ENCODE measurements at places on chromosomes 3 and 15. TPM values are rescaled to one million over a fixed set of nuclear protein-coding genes. Genes with fewer than 3 reads are reported as not detected.
A peak's percentile ranks its signal among the peaks of the same experiment; 100 is the strongest.

Gene ARRDC4
- total RNA-seq, result 77.6 TPM

Gene AMT
- total RNA-seq, result 12.6 TPM

Gene CGGBP1
- 61.4 TPM for total RNA-seq

Gene EFHB
- total RNA-seq, result 1.0 TPM

Gene RCN2
- total RNA-seq, result 96.9 TPM

Gene SMCO1
- total RNA-seq, result not detected

Gene TRPM1
- total RNA-seq, result 0.62 TPM

Gene DNASE1L3
- total RNA-seq, result 0.18 TPM

Gene CCDC54
- total RNA-seq, result 0.24 TPM

Gene RTP3
- not detected for total RNA-seq

Gene TEX55
- total RNA-seq, result 0.46 TPM

Gene NR2F2
- 24.3 TPM for total RNA-seq

DNA sequence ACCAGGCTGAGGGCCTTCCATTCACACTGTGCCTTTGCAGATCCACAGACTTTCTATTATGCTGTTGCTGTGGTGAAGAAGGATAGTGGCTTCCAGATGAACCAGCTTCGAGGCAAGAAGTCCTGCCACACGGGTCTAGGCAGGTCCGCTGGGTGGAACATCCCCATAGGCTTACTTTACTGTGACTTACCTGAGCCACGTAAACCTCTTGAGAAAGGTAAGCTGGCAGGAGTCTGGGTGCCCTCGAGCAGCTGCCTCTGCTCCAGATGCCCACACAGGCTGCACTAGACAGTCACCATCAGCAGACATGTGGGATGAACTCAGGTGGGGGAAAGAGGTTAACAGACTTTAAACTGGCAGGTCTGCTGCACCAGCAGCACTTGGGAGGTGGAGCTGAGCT, 8.3 kb downstream of the TF start:
- no peak for ATAC-seq

DNA sequence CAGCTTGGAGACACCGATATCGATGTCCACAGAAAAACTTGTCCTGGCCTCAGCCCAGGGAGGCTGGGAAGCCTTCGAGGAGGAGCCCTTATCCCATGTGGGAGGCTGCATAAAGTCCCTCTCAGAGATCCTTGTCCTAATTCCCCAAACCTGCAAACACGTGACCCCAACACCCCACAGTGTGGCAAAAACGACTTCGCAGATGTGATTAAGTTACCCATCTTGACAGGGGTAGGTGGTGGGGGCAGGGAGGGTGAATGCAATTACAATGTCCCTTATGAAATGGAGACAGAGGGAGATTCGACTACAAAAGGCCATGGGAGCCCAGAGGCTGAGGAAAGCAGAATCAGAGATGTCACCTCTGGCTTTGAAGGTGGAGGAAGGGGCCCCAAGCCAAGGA, 2.3 kb upstream of the TLR9 start:
- ATAC-seq, result no peak

DNA sequence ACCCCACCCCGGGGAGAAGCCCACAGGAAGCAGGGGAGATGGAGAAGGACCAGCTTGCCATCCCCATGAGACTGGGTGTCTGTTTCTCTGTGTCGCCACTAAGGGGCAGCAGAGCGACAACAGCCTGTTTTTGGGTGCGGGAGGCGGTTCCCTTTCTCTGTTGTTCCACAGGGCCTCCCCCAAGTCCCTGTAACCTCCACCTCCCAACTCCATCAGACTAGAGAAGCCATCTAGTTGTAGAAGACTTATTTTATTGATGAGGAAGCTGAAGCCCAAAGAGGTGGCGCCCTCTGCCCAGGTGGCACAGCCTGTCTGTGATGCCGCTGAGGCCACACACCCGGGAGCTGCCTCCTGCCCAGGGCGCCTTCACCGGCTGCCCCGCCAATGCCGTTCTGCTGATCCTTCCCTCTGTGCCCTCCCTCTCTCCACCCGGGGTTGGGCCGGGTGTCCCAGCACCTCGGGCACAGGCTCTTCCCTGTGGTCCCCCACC, 3.9 kb upstream of the CCDC9B start:
- no peak for ATAC-seq

DNA sequence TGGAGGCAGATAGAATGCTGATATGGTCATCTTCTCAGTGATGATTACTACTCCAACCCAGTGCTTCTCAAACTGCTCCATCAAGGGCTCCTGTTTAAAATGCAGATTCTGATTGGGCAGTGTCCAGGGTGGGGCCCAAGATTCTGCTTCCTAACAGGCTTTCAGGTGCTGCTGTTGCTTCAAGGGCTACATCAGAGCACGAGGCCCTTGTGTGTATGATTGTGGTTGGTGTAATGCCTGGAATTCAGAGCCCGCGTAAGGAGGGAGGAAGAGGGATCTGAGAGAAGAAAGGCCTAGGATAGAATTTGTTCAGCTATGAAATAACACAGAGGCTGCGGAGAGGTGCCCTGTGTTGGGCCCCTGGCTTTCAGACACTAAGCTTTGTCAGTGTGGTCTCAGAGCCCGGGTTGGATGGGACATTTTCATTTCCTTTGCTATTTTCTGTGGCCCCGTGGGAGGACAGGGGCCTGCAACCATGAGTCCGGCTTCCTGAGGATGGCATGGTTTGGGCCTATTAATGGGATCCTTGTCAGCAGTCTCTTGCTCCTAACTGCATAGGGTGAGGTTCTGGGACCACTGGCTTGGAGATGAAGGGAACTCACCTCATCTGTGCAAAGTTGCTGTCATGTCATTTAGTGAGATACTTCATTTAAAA, 53.0 kb downstream of the ATP1B3 start:
- no peak for ATAC-seq

GRCh38 chr3:32313169-32313568, 74.7 kb downstream of the CMTM8 start:
- no peak for ATAC-seq

GRCh38 chr3:159451067-159451466, 537.6 kb upstream of the IL12A start:
- ATAC-seq, result no peak

- ATAC-seq, result peak; percentile 83
Measured at GRCh38 chr3:13513051-13513912, 33.2 kb downstream of the HDAC11 start.

- ATAC-seq, result peak; percentile 89
Measured at GRCh38 chr15:78455749-78456148, 17.7 kb downstream of the IREB2 start.

- ATAC-seq, result no peak
Measured at GRCh38 chr15:29677871-29678461, 144.3 kb downstream of the TJP1 start.

DNA sequence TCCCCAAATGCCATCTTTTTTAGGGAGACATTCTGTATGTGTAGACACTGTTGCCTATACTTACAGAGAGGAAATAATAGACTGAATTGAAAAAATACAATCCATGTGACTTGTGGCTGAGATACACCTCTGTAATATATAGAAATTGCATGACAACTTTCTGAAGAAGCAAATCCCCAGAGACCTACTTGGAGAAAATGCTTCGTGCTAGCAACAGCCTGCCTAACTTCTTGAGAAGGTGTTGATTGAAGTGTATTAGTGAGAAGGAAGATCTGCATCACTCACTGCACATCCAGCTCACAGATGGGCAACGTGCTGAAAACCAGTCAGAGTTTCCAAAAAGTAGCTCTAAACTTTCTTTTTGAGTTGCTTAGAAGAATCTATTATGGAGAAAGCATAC, 404.1 kb downstream of the EPHB1 start:
- ATAC-seq, result no peak

GRCh38 chr15:64749167-64749566, 26.2 kb downstream of the RBPMS2 start:
- ATAC-seq, result no peak

DNA sequence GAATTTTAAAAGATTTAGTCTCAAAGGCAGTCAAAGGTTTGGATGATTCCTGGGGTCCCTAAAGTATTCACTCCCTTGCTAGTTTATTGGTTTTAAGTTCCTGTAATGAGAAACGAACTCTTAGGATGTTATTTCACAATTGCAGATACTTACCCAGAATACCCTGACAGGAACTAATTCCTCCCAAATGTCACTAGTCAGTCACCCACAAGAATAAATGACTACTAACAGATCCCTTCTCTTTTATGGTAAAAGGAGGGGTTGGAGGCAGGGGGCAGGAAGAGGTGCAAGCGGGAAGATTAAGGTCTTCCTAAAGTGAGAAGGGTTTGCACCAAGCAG, 174.2 kb upstream of the SLC2A2 start:
- no peak for ATAC-seq

DNA sequence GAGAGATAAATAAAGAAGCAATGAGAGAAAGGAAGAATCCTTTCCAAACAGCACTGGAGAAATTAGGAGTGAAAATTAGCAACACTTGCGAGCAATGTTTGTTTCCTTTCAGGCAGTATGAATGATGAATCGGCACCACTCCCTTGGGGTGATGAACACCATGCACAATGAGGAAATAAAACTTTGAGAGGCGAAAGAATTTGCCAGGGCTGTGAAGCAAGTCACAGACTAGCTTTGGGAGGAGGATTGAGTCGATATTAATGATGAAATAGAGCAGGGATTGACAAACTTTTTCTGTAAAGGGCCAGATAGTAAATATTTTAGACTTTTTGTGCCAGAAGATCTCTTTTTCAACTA, 237.7 kb downstream of the AGBL1 start:
- peak; percentile 42 for ATAC-seq

GRCh38 chr3:52313188-52313773, 2.8 kb upstream of the DNAH1 start:
- no peak for ATAC-seq

DNA sequence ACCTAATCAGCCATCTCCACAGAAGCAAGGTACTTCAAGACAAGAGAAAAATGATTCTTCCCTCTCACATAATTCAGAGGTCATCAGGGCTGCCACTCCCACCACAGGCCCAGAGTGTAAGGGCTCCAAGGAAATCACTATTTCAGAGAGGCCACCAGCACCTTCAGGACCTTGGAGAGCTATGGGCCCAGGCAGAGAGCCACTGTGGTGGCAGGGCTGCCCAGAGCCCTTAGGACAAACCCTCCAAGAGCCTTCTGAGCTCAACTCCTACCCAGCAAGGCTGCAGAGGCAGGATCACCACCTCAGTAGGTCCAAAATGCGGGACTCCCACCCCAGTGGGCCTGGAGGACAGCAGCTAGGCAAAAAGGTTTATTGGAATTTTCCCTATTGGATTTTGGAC, 17.9 kb upstream of the FAN1 start:
- ATAC-seq, result peak; percentile 66

DNA sequence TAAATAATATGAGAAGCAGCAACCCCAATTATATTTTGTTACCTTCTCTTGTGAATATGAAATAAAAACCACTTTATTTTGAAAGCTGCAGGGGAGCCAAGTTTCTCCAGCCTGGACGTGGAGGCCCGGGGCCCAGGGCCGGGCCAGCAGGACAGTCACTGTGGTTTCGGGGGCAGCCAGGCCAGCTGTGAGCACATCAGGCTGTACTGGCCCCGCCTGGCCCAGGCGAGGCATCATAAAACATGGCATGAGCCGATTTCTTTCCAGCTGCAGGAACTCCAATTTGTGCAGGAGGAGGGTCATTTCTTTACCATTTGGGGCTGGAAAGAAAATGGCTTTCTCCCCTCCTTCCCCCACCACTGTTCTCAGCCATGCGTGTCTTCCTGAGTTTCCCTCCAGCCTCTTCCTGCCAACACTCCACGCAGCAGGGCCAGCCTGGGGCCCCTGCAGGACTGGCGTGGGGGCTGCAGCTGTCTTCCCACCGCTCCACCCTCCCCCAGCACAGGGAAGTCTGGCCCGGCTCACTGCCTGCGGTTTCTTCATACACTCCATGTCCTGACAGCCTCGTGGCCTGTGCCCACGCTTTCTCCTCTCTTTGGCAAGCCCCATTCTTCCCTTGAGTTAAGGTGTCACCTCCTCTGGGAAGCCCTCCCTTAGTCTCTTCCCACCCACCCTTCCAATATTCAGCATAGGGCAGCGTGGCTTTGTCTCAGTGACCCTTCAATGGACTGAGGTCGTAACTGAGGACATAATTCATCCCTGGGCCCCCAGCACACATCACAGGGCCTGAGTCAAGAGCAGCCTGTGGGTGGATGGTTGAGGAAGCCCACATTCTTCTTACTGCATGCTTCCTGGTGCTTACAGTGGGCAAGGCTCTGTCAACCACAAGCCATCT, 135.8 kb downstream of the CHSY1 start:
- ATAC-seq, result peak; percentile 40

GRCh38 chr3:32384938-32385337, 6.7 kb upstream of the CMTM7 start:
- ATAC-seq, result peak; percentile 97

GRCh38 chr15:79058260-79058850, 32.2 kb downstream of the RASGRF1 start:
- ATAC-seq, result no peak

GRCh38 chr15:78110096-78110495, 17.7 kb downstream of the SH2D7 start:
- no peak for ATAC-seq

- ATAC-seq, result no peak
Measured at GRCh38 chr3:110708156-110708555, 363.5 kb upstream of the NECTIN3 start.

GRCh38 chr3:152688313-152688712, 146.6 kb upstream of the P2RY1 start:
- ATAC-seq, result peak; percentile 49

GRCh38 chr15:22973286-22973685, 6.9 kb downstream of the CYFIP1 start:
- ATAC-seq, result no peak

All from motor neuron (in vitro differentiated cells).